ENCODE measurements at places on chromosomes 3 and 15.

DNA sequence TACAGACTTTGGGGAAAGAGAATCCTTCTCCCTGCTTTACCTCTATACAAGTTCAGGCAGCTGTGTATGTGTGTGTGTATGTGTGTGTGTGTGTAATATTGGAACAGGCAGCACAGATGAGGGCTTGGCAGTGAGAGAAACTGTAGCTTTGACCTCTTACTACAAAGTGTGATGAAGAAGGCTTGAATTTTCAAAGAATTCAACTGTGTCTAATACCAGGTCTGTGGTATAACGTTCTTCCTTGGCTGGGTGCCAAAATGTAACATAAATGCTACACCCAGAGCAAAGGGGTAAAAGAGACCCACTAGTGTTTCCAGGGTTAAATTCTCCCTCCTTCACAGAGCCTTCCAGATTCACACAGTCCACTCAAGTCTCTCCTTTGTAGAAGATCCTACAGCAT, 51.1 kb downstream of the CHST2 start:
- DNase-seq = peak; percentile 55

GRCh38 chr3:169122416-169122815, 541.1 kb downstream of the MECOM start:
- DNase-seq = peak; percentile 36

DNA sequence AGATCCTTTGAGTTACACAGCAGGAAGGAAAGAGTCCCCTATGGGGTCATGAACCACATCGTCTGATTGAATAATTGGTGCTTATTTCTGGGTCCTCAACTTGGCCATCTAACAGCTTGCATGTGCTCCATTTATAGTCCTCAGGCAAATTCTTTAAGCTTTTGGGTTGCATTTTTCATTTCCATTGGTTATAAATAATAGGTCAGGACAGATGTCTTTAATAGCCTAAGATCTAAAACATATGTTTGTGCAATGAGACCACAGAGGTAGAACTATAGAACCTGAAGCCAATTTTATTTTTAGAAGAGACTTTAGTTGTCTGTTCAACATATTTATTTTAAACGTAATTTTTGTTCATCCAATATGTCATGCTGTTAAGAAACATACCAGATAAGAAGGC, 43.2 kb downstream of the CD200R1L start:
- no peak for DNase-seq

DNA sequence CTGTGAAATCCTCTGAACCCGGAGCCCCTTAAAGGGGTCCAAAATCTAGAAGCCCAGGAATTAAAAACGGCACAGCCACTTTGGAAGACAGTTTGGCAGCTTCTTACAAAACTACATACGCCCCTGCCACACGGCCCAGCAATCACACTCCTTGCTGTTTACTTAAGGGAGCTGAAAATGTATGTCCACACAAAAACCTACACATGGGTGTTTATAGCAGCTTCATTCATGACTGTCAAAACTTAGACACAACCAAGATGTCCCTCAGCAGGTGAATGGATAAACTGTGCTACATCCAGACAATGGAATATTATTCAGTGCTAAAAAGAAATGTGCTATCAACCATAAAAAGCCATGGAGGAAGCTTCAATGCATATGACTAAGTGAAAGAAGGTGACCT, 162.5 kb downstream of the NUP210 start:
- DNase-seq = no peak

DNA sequence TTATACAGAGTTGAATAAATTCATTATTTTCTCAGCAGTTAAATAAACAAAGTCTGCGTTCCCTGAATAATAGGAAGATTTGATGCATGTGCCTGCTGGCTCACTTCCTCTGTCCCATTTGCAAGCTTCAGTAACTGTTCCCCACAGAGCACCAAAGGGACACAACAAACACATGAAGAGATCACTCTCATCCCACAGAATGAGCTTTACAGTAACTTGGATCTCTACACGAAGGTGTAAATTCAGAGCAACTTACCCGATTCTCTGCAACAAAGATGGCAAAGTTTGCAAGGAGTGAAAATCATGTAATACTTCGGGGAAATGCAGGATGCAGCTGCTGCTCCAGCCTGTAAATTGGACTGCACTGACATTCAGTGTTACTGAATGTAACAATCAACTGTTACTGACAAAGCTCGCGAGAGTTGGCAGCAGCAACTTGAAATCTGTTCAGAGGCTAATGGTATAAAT, at the start of gene BCHE:
TSS of gene BCHE (minus strand) at position 366 of the 468 bp plus-strand sequence. CDS start 6,390 bp downstream, outside the sequence.
- peak; percentile 63 for DNase-seq
